Amniotic epithelial cell (primary cell): ENCODE measurements at places on chromosomes 12 and 14.

GRCh38 chr12:132163041-132163910, 19.0 kb downstream of the NOC4L start:
- no peak for DNase-seq

DNA sequence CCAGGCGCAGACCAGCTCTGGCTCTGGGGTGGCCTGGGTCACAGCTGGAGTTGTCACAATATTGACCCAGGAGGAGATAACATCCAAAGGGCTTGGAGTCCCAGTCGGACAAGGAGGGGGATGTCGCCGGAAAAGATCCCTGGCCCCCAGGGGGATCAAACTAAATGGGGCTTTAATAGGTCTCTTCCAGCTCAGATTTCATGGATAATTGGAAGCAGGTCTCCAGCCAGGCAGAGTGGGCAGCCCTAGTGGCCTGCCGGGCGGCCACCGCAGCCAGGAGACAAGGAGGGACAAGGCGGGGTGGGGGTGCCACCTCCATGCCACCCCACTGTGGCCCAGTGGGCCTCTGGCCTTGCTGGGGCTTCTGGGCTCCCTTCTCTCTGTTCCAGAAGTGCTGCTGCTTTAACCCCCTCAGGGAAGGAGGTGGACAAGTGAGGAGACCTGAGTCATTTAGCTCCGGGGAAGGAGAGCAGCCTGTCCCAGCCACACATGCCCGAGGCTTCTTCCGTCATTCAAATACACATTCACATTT, 23.1 kb upstream of the PGF start:
- DNase-seq = no peak

GRCh38 chr12:69464428-69464827, 5.8 kb upstream of the FRS2 start:
- peak; percentile 26 for DNase-seq

- no peak for DNase-seq
Observed at GRCh38 chr14:72401101-72401625, 468.9 kb downstream of the RGS6 start.

- no peak for DNase-seq
Observed at GRCh38 chr14:67725171-67725570, 23.5 kb downstream of the RDH12 start.

DNA sequence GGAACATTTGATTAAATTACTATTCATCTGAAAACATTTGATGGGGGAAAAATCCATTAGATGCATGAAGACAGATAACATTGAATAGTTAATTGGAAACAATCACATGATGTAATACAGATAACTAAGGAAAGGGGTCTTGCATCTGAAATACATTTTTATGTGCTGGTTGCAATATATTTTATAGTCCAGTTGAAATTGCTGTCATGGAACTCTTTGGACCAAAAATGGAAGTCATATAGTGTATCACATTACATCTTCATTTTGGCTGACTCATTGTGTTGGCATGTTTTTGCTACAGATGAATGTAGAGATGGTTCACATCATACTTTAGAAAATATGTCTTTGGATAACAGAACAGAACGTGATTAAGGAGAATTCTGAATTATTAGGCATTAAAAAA, 43.0 kb upstream of the GNPNAT1 start:
- DNase-seq = peak; percentile 84

DNA sequence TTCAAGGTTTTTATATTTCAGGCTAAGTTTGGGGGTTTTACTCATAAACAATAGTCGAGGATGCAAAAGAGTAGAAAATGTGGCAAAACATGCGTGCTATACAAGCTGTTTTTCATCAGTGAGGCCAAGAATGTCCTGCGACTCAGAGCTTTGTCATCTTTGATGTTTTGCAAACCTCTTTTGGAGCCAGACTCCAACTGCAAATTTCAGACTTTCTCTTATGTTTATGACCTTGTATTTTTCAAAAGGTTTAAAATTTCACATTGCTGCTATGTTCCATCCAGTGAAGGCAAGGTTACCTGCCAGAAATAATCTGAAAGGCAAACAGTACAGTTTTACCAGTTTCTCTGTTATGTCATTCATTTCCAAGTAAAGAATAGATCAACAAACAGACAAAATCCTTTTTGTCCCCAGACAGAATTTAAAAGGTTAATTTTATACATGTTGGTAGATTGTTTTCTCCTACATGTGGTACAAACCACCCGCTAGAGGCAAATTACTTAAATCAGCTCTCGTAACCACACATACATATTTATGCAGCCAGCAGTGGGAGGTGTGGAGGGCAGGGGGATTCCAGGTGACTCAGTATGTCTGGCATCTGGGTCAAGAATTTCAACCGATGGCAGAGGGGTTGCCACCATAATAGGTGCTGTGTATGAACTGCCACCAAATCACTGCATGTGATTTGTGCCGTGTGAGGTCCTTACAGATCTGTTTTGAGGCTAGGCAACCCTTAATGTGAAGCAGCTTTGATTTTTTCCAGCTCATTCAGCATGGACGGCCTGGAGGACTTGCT, 119.8 kb upstream of the CPM start:
- DNase-seq = peak; percentile 85

DNA sequence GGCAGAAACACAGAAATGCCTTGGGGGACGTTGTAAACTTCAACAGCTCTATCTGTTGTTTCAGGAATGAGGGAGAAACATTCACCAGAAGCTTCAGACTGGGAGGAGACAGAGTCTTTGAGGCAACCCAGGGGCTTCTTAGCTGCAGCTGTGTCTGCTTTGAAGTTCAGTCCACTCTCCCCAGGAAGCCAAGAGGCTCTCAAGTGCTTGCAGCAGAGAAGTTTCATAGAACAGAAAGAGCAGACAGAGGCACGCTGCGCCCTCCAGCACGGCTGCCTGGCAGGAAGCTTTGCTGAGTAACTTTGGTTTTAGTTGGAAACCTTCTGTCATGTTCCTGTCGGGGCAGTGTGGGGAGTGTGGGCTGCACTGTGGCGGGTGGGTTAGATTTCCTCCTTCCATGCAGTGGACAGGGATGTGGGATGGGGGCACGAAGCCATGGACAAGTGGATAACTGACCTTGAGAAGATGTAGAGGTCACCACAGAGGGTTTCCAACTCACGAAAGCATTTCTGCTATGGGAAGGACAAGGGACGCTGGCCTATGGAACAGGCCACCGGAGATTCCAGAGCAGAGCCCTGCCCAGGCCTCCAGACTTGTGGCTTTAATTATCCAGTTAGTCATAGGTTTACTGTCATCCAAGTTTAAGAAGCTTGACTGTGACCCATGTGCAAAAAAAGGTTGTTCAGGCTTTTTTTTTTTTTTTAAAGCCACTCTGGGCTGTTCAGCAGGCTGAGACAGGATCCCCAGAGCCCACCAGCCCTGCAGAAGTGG, 107.7 kb downstream of the ARF6 start:
- peak; percentile 73 for DNase-seq

GRCh38 chr12:75814851-75815754, 216.5 kb downstream of the PHLDA1 start:
- peak; percentile 95 for DNase-seq

GRCh38 chr12:103645202-103645601, 58.1 kb downstream of the STAB2 start:
- DNase-seq = peak; percentile 52

- peak; percentile 72 for DNase-seq
Observed at GRCh38 chr14:50926851-50927386, 17.4 kb downstream of the PYGL start.

DNA sequence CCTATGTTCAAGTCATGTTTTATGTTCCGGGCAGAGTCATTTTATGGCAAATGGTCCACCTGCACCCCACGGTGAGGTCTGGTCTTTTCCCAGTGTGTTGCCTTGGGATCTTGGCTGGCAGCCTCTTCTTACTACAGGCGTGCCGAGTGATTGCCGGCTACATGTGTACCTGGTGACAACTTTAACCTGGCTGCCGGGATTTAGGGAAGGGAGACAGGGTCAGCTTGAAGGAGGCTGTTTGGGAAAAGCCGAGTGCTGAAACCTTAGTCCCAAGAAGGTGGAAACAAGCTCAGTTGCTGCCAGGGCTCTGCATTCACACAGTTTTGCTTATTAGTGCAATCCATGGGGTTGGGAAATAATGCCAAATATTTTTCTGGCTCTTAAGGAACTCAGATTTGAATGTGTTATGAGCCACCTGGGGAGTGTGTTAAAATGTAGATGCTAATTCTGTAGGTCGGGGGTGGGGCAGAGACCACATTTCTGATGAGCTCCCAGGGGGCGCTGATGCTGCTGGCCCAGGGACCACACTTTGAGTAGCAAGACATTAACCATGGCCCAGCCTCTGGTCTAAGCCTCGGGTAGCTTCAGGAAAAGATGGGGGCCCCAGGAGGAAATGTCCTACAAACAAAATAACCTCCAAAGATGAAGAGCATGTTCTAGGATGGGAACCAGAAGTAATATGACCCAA, 179.6 kb downstream of the TBX5 start:
- no peak for DNase-seq

DNA sequence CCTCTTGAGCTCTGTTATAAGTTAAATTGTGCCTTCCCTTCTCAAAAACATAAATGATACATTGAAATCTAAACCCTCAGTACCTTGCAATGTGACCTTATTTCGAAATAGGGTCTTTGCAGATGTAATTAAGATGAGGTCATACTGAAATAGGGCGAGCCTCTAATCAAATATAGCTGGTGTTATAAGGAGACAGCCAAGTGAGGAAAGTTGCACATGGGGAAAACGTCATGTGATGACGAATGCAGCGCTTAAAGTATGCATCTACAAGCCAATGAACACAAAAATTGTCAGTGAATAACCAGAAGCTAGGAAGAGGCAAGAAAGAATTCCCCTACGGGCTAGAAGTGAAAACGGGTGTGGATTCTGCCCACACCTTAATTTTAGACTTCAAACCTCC, 305.2 kb upstream of the FOXG1 start:
- DNase-seq = peak; percentile 1

GRCh38 chr14:61285364-61285763, 4.2 kb upstream of the TMEM30B start:
- no peak for DNase-seq

GRCh38 chr12:125029761-125030358, 35.4 kb upstream of the AACS start:
- no peak for DNase-seq

DNA sequence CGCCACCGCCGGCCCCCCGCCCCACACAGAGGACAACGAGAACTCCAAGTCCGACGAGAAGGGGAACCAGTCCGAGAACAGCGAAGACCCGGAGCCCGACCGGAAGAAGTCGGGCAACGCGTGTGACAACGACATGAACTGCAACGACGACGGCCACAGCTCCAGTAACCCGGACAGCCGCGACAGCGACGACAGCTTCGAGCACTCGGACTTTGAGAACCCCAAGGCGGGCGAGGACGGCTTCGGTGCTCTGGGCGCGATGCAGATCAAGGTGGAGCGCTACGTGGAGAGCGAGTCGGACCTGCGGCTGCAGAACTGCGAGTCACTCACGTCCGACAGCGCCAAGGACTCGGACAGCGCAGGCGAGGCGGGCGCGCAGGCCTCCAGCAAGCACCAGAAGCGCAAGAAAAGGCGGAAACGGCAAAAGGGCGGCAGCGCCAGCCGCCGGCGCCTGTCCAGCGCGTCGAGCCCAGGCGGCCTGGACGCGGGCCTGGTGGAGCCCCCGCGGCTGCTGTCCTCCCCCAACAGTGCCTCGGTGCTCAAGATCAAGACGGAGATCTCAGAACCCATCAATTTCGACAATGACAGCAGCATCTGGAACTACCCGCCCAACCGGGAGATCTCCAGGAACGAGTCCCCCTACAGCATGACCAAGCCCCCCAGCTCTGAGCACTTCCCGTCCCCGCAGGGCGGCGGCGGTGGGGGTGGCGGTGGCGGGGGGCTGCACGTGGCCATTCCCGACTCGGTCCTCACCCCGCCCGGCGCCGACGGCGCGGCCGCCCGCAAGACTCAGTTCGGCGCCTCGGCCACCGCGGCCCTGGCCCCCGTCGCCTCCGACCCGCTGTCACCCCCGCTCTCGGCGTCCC, 150.9 kb downstream of the EGLN3 start:
- DNase-seq = peak; percentile 15

- peak; percentile 82 for DNase-seq
Observed at GRCh38 chr12:15530361-15530760, 208.1 kb downstream of the PTPRO start.

GRCh38 chr14:104218361-104219180, 80.2 kb downstream of the KIF26A start:
- DNase-seq = no peak

GRCh38 chr12:55698241-55698955, 9.3 kb downstream of the ITGA7 start:
- DNase-seq = no peak

DNA sequence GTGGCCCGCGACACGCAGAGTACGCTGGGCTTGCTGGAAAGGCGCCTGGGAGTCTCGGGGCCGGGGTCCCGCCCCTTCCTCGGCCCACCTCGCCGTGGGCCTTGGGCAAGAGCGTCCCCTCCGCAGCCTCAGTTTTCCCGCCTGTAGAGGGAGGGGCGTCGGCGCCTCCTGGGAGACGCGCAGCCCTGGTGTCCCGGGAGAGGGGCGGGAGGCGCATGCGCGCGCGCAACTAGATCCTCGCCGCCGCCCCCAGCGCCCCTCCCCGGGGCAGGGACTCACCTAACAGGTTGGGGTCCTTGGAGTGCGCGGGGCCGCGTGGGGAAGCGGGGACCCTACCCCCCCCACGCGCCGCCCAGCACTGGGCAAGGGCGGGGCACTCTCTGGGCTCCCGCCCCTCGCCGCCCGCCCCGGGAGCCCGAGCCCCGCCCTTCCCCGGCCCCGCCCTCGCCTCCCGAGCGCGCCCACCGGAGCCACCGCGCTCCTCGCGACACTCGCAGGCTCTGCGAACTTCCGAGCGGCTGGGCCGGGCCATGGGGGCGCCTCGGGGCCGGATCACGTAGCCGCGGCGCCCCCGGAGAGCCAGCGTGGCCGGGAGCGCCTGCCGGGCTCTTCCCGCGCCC, at the start of gene KIF26A:
KIF26A (plus strand) TSS at position 490 of the 620 bp plus-strand sequence. CDS start 136 bp downstream, outside the sequence.
- no peak for DNase-seq

- no peak for DNase-seq
Observed at GRCh38 chr14:23392613-23393012, 15.5 kb downstream of the MYH6 start.

GRCh38 chr12:17235996-17236395, 630.0 kb upstream of the LMO3 start:
- DNase-seq = no peak

GRCh38 chr14:75495882-75496281, 26.4 kb upstream of the BATF start:
- no peak for DNase-seq

DNA sequence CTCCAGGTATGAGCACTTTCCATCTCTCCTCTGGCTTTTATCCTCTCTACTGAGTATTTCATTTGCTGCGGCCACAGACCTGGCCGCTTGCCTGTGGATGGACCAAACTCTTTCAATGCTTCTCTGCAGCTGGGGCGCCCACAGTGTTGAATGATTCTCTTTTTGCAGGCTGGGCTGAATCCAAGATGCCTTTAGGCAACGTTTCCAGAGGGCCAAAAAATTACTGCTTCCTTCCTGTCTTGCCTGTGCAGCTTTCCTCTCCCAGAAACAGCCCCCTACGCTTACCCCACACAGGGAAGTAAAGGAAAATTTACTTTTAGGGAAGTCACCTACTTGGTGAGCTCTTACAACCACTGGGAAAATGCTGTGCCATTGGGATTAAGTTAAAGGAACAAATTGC, 55.6 kb upstream of the JDP2 start:
- no peak for DNase-seq

- DNase-seq = peak; percentile 84
Observed at GRCh38 chr12:62817556-62818271, 117.2 kb downstream of the PPM1H start.
